GM12892 (cell line): ENCODE measurements at places on chromosomes 1 and 21.

- no peak for DNase-seq
Measured at GRCh38 chr1:80893115-80893514, 907.6 kb upstream of the ADGRL2 start.

DNA sequence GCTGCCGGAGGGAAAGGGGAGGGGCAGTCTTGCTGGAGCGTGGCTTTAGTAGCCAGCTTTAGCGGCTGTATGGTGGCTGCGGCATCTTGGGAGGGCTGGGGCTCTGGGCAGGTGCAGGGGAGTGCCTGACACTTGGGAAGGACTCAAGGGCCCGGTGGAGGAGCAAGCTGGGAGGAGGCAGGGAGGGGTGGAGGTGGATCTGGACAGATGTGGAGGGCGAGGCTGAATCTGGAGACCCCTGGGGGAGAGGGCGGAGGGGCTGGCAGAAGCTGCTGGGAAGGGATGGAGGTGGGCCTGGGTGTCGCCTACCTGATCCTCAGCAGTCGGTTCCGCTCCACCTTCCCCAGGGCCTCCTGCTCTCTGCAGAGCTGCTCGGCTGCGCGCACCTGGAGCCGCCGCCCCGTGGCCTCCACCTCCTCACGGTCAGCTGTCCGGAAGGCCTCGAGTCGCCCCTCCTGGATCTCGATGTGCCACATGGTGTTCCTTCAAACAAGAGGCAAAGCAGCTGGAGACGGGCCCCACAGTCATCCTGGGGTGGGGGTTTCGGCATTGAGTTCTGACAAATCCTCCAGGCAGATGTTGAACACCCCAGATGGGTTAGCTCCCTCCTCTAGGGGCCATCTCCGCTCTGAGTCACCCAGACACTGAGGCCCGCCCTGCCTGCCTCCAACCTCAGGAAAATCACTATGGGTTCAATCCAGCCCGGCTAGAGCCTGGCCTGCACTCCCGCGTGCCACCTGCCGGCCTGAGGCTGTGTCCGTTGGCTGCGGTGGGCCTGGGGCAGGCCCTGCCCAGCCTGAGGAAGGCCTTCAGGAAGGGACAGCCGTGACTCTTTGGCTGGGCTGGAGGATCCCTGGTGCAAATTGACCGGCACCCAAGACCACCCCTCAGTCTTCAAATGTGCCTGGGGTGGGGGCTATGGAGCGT, 29.6 kb downstream of the CFAP74 start:
- DNase-seq: no peak

DNA sequence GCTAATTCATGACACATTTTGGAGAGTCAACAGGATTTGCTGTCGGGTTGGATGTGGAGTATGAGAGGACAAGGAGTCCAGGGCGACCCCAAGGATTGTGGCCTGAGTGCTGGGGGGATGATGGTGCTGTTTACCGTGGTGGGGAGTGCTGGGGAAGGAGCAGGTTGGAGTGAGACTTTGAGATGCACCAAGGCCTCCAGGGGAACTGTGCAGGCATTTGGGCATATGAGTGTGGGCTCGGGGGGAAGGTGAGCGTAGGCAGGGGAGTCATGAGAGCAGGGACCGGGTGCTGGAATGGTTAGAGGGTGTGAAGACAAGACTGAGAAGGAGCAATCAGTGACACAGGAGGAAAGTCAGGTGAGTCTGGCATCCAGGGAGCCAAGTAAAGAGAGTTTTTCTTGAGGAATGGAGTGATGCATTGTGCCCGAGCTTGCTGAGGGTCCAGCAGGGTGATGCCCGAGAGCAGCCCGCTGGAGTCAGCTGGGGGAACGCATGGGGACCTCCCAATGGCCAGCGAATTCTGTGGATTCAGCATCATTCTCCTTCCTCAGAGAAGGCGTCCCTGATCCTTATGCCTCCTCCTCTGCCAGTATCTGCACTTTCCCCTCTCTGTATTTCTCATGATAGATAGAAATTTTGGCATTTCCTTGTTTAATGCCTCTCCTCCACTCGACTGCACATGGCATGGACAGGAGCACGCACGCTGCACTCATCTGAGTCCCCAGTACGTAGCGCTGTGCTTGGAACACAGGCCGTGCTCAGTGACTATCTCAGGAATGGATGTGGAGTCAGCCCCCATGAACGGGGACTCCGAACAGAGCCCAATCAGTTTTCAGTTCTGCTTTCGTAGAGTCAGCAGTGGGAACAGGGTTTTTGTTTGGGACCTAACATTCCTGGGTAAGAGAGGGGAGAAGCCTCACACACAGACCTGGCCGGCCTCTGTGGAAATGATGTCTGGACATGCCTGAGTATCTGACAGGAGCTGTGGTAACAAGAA, 52.1 kb upstream of the ETV3 start:
- DNase-seq: no peak

DNA sequence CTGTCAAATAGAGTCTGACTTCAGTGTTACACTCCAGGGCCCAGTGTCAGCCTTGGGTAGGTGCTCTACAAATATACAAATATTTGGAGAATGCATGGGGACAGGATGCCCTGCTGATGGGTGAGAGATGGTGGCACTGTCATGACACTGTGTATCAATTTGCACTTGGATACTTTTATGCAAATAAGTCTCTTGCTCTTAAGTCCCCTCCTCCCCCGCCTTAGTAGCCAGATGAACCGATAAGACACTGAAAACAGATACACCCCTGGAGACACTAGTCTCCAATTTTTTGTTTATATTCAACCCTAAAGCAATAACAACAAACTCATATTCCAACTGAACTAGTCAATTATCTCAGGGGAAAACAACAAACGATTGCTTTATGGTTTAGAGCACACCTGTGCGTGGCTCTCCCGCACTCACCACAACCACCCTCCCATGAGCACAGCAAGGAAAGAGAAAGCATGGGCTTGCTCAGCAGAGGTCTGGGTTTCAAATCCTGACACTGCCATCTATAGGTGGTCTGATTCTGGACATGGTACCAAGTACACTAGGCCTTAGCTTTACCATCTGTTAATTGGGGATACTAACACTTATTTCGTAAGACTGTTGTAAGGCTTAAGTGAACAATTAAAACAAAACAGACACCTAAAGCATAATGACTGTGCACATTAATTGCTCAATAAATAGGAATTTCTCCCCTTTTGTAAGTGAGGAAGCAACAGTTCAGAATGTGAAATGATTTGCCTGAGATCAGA, 50.3 kb downstream of the HIVEP3 start:
- no peak for DNase-seq

- DNase-seq: no peak
Measured at GRCh38 chr1:149962039-149962647, 25.5 kb upstream of the MTMR11 start.

DNA sequence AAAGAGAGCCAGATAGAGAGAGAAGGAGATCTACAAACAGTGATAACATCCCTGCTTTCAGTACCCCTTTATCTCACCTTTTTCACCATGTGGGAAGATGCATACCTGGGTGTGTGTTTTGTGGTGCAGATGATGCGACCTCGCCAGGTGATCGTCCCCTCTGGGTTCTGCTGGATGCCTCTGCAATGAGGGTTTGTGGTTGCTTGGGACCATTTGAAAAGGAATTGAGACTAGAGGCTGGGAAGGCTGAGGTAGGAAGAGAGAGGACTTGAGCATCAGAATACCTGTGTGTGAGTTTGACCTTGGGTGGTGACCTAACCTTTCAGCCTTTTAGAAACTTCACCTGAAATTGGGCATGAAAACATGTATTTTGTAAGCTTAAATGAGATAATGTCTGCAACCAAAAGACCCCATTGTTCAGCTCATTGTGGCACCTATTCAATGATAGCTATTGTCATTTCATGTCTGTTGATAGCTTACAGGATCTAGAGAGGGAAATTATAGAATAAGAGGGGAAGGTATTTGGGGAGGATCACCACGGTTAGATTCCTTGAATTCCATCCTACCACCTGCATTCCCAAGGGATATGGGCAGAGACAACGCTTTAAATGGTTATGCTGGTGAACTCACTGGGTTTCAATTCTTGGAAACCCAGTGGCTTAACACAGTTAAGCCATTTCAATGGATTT, 125.7 kb downstream of the IGSF21 start:
- DNase-seq: no peak
